Small intestine (tissue), 16 donors: ENCODE measurements at places on chromosomes 7 and 10. TPM values are rescaled to one million over a fixed set of nuclear protein-coding genes. Genes with fewer than 3 reads are reported as not detected.

GRCh38 chr10:129742742-129743550 lies 221.1 kb downstream of the EBF3 start:
- no peak for DNase-seq

- no peak for DNase-seq
These were observed 14.3 kb upstream of the TRIM8 start for GRCh38 chr10:102629661-102630614.

DNA sequence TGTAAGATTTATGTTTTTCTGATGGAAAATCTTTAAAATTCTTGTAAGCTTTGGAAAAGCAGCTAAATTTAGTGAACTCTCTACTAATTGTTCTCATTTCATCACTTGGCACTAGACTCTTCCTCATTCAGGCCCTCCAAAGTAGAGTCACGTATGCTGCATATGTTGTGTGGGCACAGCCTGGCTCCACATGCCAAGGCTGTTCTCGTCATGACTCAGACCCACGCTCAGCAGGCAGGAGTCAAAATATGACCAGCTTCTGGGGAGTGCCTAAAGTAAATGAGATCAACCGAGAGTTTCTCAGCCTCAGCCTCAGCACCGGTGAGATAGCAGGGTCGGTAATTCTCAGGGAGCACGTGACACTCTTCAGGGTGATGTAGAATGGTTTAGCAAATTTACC lies 1672.9 kb downstream of the REEP3 start:
- no peak for DNase-seq

GRCh38 chr10:4201866-4202825 lies 417.1 kb upstream of the KLF6 start:
- DNase-seq, result no peak

GRCh38 chr7:1787681-1788235 lies 117.7 kb downstream of the ELFN1 start:
- no peak for DNase-seq

- no peak for DNase-seq
These were observed 122.2 kb downstream of the KMT2E start for GRCh38 chr7:105136221-105136620.

ITGA8 gene
- polyA plus RNA-seq, result 13.7 TPM

DNA sequence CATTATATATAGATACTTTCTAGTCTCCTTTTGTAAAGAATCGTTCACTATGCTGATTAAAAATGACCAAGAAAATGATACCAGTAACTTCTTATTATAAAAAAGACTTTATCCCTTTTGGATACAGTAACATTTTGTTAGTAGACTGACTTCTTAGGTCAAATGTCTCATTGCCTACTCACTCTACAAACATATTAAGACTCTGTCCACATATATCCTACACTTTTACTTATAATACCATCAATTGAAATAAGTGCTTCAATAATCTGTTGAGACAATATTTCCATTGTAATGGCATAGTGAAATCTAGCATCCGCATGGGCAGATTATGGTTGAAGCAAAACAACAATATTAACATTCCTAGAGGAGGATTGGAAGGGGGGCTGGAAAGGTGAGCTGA lies 180.6 kb downstream of the ARL4A start:
- no peak for DNase-seq

OR2A1 gene
- 0.04 TPM for polyA plus RNA-seq

PNLIPRP3 gene
- not detected for polyA plus RNA-seq

DNA sequence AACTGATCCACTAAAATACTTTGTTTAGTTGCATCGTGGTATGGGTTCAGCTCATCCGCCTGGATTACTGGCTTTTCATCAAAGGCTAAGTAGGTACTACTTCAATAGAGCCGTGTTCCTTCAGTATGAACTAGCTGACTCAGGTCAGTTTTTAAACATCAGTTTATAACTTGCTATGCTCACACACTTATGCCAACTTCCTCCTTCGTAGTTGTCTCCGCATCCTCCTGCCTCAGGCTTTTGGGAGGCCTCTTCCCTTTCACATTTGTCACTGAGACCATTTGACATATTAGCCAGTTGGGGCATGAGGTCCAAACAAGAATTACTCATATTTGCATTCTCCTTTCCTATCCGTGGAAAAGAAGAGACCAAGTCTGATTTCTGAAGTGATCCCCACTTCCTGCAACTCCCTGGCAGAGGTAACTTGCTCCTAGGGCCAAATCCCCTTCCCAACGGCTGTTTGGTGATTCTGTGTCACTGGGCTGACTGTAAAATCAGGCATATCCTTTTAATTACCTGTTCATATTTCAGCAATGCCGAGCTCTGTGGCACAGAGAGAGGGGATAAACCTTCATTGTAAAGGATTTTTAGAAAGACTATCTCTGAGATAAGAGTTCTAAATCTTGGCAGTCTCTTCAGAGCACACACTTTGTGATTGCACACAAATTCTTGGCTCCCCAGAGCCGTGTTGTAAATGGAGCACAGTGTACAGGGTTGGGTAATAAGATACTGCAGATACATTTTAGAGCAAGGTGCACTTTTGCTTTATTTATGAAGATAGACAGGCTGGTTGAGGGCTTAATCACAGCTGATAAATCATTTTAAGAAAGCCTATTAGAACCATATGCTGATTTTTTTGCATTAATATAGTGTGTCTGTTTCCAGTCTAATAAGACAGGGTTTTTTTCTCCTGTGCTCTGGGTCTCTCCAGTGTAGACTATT lies 108.0 kb downstream of the CREB5 start:
- DNase-seq, result no peak

DNA sequence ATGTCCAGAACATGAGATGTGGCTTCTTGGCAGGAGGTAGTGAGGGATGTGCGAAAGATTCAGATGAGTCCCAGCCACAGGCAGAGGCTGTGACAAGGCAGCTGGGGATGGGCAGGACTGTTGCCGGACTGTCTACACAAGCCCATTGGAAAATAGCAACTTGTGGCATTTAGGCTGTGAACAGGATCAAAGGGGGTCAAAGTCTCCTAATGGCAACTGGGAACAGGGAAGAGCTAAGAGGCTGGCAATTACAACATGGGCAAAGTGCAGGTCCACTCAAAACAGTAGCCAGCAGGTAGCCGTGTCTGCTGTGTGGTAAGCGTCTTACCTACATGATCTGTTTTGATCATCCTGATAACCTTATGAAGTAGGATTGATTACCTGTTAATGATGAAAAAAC lies 254.2 kb upstream of the ZNF32 start:
- peak; percentile 34 for DNase-seq

SMKR1 gene
- polyA plus RNA-seq, result 0.35 TPM

SLC18A3 gene
- not detected for polyA plus RNA-seq

GRCh38 chr7:111164442-111164841 lies 73.5 kb downstream of the LRRN3 start:
- no peak for DNase-seq

- peak; percentile 8 for DNase-seq
These were observed 70.8 kb downstream of the FRMD4A start for GRCh38 chr10:14259696-14260566.

STOX1 gene
- polyA plus RNA-seq, result 8.7 TPM

HOXA1 gene
- polyA plus RNA-seq, result 0.49 TPM

GRCh38 chr10:99339077-99339476 lies 9.9 kb downstream of the CNNM1 start:
- no peak for DNase-seq

DNA sequence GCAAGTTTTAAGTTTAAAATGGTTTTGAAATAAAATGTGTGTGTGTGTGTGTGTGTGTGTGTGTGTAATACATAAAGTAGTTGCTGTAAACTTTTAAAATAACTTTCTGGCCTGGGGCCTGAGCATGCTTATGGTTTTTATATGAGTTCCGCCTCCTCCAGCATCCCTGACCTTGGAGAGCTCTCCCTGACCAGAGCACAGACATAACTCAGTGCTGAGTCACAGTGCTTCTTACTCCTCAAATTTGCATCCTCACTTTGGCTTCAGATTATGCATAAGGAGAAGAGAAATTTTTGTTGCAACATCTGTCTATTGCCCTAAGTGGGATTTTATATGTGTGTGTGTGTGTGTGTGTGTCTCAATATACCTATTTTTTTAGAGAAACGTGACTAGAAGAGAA lies 200.8 kb downstream of the ELMO1 start:
- no peak for DNase-seq

DNA sequence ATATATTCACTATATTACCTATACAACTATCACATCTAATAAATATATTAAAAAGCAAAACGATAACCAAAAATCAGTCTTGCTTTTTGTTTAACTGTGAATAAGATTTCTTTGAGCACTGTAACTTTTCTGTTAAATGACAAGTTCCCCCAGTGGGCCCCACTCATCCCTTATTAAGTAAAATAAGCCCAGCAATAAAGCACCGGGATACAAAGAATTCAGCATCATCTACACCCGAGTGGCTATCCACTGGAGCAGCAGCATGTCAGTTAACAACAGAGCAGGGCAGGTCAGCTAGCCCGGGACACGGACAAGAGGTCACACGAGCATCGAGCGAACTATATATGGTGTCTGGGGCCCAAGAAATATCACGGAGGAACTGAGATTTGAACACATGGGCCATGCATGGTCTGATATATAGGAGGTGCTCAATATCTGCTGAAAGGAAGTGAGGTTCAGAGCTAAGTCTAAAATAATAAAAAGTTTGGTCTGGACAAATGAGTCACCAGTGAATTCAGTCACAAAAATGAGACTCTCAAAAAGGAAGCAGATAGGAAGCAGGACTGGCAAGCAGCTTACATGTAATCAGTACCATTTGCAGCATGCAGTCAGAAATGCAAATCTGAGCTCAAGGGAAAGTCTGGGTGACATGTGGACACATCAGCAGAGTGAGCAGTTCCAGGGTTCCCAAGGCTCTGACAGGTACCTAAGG lies 4.1 kb downstream of the ERCC6 start:
- DNase-seq, result no peak

H2BK1 gene
- polyA plus RNA-seq, result not detected

GRCh38 chr10:22685926-22686325 lies 28.5 kb downstream of the PIP4K2A start:
- DNase-seq, result no peak

GRCh38 chr10:70145166-70145665 lies 1.3 kb downstream of the TYSND1 start:
- DNase-seq, result no peak

DNA sequence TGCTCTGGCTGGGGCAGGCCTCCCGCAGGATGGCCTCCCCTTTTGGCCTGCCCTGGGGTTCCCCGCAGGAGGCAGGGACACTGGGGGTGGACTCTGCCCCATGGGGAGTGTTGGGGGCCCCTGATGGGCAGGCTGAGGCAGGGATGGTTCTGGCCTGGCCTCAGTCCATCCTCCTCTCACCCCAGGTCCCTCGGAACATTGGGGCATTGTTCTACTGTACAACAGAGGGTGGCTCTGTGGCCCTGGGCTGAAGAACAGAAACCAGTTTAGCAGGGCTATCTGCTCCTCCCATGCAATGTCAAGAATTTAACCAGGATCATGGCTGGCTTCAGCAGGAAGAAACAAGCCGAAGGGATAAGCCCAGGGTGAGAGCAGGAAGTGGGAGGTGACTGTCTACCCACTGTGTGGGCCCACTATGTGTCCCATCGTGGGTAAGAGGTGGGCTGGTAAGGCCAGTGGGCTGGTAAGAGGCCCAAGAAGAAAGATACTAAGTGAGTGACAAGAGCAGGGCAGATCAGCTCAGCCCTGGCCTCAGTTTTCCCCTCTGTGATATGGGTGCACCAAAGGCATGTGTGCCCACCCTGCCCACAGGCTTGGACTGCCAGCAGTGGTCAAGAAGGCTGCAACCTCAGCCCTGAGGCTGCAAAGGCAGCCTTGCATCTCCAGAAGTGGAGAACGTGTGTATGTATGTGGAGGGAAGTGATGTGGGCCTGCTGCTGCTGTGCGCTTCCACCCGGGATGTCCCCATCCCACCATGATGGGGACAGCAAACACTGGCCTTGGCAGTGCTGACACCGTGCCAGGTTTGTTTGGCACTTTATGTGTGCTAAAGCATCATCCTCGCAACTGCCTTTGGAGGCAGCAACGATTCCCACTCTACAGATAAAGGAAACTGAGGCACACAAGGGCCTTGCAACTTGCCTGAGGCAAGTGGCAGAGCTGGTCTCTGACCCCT lies 138.9 kb downstream of the SH3PXD2A start:
- peak; percentile 70 for DNase-seq

DNA sequence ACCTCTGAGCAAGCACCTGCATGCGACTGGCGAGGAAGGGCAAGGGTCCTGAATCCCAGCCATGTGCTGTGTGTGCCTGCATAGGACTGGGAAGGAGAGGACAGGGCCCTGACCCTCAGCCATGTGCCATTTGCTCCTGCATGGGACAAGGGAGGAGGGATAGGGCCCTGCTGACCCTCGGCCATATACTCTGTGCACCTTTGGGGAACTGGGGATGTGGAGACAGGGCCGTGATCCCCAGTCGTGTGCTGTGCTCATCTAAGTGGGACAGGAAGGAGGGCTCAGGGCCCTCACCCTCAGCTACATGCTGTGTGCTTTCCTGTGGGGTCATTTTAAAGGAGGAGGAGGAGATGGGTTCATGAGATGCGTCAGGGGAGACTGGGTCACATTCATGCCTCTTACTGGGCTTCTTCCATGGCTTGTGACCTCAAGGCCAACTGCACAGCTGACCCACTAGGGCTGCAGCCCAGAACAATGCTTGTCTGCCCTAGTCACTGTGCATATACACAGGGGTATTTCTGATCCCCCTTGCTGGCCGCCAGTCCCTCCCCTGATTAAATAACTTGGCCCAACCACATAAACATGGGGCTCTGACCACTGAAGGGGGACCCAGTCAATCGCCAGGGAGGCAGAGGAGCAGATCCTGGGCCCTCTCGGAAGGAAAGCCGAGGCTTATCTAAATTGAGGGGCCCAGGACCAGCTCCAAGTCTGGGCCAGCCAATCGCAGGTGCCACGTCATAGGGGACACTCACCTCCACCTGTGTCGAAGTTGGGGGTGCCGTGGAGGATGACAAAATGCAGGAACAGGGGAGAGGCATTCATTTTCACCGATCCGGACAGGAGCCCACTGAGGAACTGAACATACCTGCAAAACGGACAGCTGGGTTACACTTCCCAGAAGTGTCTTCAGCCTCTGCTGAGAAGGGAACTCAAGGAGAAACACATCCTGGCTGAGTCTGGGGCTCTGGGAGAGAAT lies 167.3 kb downstream of the TNS3 start:
- DNase-seq, result no peak

DNA sequence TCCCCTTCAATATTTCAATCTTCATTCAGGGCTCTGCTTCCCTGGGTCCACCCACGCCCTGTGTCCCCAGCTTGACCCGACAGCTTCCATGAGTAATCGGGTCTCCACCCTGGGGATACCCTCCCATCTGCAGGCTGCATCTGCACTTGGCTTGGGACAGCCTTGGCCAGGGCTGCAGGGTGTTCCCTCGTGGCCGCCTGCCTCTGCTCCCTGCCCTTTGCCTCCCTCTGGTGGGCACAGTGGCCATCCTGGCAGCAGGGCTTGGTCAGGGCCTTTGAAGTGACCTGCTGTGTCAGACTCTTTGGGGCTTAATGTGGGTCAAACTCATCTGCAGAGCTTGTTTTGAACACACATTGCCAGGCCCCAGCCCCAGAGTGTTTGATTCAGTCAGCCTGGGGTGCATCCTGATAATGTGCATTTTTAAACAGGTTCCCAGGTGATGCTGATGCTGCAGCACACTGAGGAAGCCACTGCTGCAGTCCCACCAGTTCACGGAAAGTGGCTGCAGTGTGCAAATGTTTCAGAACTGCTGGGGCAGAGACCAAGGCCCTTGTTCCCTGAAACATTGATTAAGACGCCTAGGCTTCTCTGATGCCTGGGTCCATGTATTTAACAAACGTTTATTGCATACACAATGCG lies 80.7 kb upstream of the SEC61G start:
- DNase-seq, result peak; percentile 12

C10orf67 gene
- polyA plus RNA-seq, result not detected

PON1 gene
- polyA plus RNA-seq, result not detected
